ACHN (cell line): ENCODE measurements at places on chromosomes 12 and 14.

- peak; percentile 32 for DNase-seq
Measured at GRCh38 chr14:52338051-52338681, 24.1 kb downstream of the PTGER2 start.

GRCh38 chr12:103884316-103884715 is 43.3 kb upstream of the NT5DC3 start:
- peak; percentile 58 for DNase-seq

DNA sequence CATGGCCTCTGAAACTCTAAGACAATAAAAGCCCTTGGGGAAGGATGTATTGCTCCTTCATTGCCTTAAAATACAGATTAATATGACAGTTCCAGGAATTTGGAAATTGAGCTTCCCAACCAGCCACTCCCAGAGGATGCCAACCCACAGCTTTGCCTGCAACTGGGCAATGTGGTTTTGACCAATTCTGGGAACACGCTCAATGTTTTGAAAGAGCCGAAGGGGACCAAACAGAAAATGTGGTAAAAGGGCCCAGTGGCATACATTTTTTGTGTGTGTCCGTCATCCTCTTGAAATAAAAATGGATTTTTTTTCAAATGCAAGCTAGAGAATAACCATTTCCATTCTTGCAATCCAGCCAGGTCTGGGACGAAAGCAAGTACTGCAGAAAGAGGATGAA is 88.3 kb upstream of the PLEKHG7 start:
- no peak for DNase-seq

GRCh38 chr14:100234511-100234910 is 4.4 kb upstream of the YY1 start:
- no peak for DNase-seq

DNA sequence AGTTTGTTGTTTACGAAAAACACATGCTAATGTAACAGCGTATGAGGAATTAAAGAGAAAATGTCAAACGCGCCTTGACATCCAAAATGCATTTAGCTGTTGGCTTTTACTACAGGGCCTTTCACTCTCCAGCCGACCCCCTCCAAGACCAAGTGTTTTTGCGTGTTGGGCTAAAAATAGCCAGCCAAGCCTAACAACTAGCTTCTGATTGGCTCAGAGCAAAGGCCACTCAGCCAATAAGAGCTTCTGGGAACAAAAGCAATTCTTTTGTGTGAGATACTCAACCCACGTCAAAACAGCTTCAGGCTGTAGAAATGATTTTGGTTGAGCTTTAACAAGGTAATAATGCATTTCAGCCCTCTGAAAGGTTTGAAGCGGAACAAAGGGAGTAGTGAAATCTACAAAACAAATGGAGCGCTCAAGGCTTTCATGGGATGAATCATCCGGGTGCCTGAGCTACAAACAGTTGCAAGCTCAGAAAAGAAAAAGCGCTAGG is 198.7 kb upstream of the DCN start:
- DNase-seq, result peak; percentile 48

- DNase-seq, result no peak
Measured at GRCh38 chr14:85399186-85399585, 130.8 kb upstream of the FLRT2 start.

DNA sequence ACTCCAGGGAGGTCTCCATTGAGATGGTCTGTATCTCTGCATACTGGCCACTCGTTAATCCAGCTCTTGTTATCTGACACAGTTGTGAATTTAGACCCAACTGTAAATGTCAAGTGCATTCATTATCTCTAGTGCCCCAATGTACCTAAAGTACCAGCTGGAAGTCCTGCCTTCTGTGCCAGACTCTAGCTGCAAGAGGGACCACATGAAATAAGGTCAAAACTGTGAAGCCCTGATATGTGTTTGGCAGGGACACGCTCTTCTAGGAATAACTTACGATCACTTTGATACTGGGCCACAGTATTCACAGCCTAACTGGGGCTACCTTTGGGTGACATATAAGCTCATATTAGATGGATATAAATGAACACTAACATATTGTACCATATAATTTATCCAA is 268.5 kb downstream of the LRIG3 start:
- DNase-seq, result no peak

GRCh38 chr14:105397350-105397931 is 897 bp upstream of the TEX22 start:
- no peak for DNase-seq

- no peak for DNase-seq
Measured at GRCh38 chr12:27193106-27193505, 51.0 kb upstream of the STK38L start.

- DNase-seq, result peak; percentile 45
Measured at GRCh38 chr12:71551529-71551928, 111.9 kb downstream of the LGR5 start.

- DNase-seq, result peak; percentile 83
Measured at GRCh38 chr12:117968826-117969659, at the start of gene KSR2. TSS of gene KSR2 (minus strand) at chr12:117968990. CDS start at chr12:117968255, 735 bp downstream.

DNA sequence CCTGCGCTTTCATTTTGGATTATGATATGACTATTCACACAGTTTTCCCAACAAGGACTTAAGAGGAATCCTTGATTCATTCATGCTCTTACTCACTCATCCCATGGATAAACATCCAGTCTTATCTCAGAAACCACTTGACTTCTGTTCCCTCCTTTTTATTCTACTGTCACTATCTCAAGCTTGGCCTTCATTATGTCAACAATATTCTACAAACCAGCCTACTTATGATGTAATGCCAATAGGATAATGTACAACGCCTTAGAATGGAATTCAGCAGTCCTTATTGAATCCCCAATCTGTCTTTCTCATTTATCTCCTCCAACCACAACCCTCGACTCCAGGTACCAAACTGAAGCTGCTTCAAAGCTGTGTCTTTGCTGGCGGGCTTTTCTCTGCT is 448.5 kb downstream of the PDZRN4 start:
- no peak for DNase-seq

GRCh38 chr12:6383572-6384498 is at the start of gene LTBR:
TSS of gene LTBR (plus strand) at chr12:6384162. CDS start at chr12:6384359, 197 bp downstream.
- peak; percentile 94 for DNase-seq

DNA sequence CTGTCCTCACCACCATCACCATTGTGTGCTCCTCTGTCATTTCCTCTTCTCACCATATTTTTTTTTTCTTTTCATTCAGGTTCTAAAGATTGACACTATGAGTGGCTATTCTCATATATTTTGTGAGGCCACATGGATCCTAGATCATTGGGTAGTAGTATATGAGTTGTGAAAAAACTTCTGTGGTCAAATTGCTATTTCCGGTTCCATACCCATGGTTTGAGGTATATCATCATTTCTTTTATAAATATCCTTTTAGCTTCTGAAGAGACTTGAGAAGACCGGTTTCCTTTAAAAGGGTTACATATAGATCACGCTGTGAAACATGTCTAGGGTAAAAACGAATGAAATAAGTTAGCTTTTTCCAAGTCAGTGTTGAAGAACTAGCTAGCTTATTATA is 769.3 kb downstream of the NOVA1 start:
- no peak for DNase-seq

- DNase-seq, result no peak
Measured at GRCh38 chr12:77796775-77797174, 33.9 kb upstream of the NAV3 start.

- no peak for DNase-seq
Measured at GRCh38 chr14:101575581-101575980, 14.3 kb downstream of the DIO3 start.

- no peak for DNase-seq
Measured at GRCh38 chr14:21192875-21193535, 37.1 kb upstream of the OR5AU1 start.

DNA sequence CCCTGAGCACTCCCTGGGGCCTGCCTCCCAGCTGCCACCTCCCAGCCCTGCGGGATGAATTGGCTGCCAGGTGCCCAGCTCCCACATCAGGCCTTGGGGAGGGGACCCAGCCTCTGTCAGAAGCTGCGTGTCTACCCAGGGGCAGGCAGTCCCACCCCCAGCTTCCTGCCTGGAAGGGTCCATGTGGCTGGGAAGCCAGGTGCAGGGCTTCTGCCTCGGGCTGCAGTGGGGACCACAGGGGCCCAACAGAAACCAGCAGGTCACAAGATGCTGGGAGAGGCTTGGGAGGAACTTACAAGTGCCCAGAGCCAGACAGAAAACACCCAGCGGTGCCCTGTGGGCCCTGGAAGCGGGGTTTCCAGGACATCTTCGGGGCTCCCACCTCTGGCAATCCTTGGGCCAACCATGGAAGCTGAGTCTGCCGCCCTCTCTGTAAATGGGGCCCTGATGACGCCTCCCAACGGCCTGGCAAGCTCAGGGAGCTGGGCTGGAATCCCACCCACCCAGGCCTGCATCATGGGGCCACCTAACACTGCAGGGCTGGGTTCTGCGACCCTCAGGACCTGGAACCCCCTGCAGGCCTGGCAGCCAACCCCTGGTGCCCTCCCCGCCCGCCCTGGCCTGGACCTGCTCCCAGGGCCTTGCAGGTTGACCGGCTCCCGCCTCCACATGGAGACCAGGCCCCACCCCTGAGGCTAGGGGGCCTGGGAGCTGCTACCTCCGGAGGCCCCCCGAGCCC is 36.6 kb downstream of the CCNK start:
- DNase-seq, result no peak

GRCh38 chr12:32025906-32026305 is 66.7 kb downstream of the RESF1 start:
- DNase-seq, result no peak

DNA sequence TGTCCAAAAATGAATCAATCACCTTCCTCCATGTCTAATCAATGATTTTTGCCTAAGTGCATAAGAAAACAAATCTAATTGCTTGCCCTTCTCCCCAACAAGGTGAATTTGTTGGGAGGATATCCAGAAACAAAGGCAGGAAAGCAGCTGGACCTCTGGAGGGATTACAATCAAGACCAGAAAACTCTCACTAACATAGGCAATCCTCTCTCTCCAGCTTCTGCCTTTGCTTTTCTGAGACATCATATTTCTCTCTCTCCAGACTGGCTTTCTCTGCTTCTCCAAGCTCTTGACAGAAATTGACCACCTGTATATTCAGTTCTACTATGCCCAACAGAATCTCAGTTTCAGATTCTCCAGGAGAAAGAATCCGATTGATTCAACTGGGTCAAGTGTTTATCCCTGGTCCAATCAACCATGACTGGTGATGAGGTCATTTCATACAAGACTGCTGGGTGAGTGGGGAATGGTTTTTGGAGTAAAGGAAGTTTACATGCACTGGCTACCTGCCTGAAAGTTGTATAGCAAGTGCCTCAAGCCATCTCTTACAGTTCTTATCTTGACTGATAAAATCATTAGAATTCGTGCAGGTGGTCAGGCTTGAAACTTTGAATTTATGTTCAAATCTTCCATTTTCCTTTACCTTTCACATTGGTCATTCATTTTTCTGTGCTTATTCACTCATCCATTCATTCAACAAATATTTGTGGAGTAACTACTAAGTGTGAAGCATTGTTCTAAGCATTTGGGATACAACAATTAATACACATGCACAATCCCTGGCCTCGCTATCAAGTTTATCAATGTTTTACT is 22.2 kb upstream of the CFAP54 start:
- peak; percentile 88 for DNase-seq

DNA sequence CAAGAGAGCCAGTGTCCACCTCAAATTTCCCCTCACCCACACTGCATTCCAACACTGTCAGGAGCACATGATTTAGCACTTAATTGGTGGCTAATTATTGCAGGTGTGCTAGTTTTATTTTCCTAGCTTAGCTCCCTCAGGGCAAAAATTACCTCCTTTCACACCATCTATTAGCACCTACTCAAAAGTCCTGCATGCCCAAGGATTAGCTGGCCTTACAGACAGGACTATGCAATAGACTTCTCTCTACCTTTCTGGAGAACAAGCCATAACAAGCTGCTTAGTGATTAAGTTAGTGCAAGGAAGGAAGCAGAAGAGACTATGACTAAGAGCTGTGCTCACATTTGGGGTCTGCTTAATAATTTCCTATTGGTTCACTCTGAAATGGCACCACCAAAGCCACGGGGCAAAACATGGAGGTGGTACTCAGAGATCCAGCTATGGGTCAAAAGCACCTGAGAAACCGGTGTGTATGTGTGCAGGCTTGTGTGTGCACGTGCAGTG is 69.5 kb downstream of the STON2 start:
- DNase-seq, result no peak

- DNase-seq, result peak; percentile 38
Measured at GRCh38 chr12:12718853-12719252, 1.7 kb downstream of the CDKN1B start.

DNA sequence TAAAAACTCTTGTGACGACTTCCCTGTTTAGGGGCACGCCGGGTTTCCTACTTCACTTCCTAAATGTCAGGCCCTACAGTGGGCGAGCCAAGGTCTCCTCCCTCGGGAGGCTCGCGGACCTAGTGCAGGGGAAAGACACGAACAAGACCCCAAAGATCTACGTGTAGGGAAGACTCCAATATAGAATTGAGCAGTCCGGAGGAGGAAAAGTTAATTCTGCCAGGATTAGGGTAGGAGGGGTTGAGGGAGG is 564 bp downstream of the ATXN3 start:
- DNase-seq, result no peak

- no peak for DNase-seq
Measured at GRCh38 chr14:76759589-76759988, 1.7 kb upstream of the VASH1 start.

DNA sequence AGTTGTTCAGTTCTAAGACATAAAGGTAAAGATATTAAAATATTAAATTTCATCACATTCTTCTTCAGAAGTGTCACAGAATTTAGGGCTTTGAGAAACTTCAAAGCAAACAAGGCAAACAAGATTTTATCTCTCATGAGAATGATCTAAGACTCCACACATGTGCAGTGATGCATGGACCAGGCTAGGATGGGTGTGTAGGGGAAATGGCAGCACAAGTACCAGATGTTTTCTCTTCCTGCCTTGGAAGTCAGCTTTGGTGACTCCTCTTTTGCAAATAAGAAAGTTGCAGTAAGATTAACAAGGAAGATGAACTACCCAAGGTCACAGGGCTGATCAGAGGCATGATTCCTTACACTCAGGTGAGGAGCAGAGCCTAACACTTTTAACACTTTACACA is 163.8 kb upstream of the LMNTD1 start:
- DNase-seq, result no peak

- no peak for DNase-seq
Measured at GRCh38 chr14:90447720-90448497, 51.1 kb downstream of the CALM1 start.

DNA sequence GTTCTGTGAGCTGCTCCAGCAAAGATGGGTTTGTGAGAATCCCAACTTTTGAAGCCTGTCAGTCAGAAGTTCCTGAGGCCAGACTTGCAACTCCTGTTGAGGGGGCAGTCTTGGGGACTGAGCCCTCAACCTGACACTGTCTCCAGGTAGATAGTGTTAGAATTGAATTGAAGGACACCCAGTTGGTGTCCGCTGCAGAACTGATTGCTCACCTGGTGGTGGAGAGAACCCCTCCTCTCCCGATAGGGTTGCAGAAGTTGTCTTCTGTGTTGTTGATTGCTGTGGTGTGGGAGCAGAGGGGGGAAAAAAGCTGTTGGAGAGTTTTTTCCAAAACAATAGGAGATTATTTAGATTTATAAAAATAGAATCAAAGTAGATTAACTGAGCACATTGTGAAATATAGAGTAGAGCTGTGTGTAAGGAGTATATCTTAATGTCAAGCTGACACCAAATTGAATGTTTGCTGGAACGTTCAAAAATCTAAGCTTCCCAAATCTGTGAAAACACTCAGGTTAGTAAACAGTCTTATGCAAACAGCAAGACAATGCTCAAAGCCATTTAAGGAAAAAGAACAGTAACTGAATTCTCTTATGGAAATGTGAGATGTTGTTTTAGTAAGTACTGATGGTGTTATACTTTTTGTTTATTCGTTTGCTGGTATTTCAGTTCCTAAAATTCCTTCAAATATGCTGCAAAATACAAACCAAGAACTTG is 18.6 kb downstream of the HIF1A start:
- DNase-seq, result no peak
